Substantia nigra (tissue), 51 donors: ENCODE measurements at places on chromosomes 2 and 18.

DNA sequence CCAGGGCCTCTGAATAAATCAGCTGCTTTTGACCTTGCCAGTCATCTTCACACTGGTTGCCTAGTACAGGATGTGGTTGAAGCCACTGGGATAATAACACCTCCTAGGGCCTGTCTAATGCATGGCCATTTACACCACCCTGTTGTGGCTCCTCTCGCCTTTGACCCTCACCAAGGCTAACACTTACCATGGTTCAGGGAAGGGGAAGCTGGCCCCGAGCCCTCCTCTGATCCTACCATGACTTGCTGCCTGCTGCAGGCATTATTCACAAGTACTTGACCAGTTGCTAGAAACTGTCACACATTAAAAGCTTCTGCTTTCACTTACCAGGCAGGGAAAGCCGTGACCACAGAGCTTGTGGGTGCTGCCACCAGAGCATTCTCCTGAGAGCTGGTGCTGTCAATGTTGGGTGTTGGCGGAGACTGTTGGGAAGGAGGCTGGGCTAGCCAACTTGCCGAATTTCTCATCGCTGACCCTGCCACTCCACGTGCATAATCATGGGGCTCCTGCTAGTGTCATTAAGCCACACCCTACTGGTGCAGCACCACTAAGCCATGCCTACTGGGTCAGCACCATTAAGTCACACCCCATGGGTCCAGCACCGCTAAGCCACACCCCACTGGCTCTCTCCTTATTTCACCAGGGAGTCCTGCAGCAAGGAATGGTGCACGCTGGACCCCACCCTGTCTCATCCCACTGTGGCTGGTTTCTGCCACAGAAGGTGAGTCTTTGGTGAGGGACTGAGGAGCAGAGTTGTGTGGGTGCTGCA lies 47.0 kb upstream of the TTC39C start:
- DNase-seq, result no peak

DNA sequence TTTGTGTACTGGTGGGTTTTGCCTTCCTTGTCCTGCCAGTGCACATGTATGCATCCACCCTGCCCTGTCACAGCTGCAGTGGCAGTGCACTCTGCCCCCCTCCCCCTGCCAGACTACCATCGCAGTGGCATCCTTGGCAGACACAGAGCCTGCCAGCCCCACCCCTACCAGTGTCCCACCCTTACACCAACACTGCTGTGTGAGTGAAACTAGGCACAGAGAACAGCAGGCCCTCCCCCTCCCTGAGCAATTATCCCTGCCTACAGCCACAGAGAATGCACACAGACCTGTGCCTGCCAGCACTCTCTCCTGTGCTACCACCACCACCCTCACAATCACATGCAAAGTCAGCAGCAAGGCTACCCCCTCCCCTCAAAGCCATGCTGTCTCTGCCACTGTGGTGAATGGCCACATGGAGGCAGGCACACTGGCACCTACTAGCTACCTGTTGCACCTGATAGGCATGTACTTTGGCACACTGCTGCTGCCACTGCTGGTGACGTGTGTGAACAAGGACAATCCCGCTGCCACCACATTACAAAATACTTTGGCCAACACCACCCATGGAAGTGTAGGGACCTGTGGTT lies 239.8 kb downstream of the CALCRL start:
- no peak for DNase-seq

DNA sequence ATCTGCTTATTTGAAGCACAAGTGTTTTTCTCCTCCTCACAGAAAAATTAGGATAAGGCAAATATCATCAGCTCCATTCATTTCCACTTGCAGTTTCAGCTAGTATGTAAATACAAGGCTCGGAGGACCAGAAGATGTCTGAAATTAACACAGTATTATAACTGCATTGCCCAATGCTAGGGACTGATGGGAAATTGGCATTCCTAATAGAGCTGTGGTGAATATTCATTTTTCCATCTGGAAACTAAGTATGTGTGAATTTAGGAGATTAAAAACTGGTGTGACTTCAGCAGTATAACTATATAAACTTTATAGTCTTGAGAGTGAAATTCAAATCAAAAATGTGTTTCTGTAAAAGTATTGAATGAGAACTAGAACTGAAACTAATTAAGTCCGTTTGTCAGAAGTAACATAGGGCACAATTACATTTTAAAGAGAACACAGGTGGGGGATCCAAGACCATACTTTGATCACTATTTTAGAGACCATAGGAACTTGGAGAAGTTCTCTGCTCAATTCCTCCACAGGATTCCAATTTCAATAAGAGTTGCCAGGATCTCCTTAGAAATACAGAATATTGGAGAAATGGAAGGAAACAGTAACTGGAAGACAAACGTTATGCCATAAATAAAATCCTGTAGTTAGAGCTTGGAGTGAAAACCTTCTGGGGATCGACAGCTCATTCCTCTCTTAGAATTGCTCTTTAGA lies 12.1 kb upstream of the ITGA6 start:
- no peak for DNase-seq

DNA sequence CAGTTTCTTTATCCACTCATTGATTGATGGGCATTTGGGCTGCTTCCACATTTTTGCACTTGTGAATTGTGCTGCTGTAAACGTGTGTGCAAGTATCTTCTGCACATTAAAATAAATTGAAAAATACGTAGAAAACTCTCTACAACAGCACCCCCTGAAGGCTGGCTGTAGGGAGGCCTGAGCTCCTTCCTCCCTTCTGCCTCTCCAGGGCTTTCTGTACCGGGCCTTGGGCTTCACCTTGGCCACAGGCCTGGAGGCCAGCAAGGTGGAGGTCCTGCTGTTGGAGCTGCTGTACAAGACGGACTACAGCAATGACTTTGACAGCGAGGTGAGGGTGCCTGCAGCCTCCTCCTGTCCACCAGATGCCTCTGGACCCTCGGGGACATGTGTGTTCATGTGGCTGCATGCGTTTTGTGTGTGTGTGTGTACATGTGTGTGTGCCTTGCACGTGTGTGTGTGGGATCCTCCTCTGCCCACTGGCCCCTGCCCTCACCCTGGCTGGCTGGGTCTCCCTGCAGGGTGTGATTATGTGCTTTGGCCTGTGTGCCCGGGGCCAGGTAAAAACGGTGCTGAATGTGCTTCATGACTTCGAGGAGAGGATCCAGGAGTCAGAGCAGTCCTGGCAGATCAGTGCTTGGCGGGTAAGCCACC lies 29.2 kb downstream of the MROH2A start:
- DNase-seq, result no peak

DNA sequence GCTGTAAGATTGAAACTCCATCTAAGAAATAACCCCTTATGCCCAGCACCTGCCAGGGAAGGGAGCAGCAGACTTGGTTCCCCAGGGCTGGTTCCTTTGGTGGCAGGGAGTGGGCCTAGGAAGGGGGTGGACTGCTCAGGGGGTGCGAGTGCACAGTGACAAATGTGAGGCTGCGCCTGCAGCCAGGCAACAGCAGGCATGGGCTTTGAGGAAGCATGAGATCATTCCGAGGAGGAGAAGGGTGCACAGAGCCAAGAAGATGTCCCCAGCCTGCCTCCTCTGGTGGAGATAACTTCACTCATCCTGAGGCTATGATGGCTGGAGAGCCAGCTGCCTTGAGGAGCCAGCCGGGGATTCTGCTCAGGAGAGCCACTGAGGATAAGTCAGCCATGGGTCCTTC lies 158.0 kb downstream of the CAPN13 start:
- no peak for DNase-seq
